ENCODE measurements at places on chromosomes 7 and 10. TPM values are rescaled to one million over a fixed set of nuclear protein-coding genes. Genes with fewer than 3 reads are reported as not detected.
A peak's percentile ranks its signal among the peaks of the same experiment; 100 is the strongest.

DPCD gene
- 23.6 TPM for total RNA-seq

CLRN3 gene
- total RNA-seq: not detected

MOGAT3 gene
- total RNA-seq: not detected

GLRX3 gene
- 38.2 TPM for total RNA-seq

H2BK1 gene
- total RNA-seq: not detected

CHCHD1 gene
- 8.2 TPM for total RNA-seq

SLC26A5 gene
- 0.20 TPM for total RNA-seq

PON3 gene
- total RNA-seq: 3.1 TPM

LIPF gene
- not detected for total RNA-seq

CARD11 gene
- 3.3 TPM for total RNA-seq

EPO gene
- not detected for total RNA-seq

CUTC gene
- total RNA-seq: 34.1 TPM

HOXA4 gene
- total RNA-seq: 4.4 TPM

DNA sequence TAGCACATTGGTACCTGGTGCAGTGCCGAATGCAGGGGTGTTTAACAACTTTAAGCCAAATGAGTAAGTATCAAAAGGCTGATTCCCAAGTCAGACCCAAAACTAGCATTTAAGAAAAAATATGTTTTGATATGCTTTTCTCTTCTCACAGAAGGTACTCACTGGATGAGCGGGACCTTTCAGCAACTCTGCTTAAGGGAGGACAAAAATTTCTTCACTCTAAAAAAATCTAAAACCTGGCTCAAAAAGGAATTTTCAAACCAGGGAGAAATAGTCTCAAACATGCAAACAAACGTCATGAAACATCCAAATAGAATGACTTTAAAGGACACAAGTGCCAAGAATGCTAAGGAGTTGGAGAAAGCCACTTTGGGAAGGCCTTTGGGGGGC, 962.1 kb downstream of the KCNMA1 start:
- DNase-seq: no peak

GRCh38 chr7:43204081-43204480, 91.6 kb downstream of the HECW1 start:
- no peak for DNase-seq

DNA sequence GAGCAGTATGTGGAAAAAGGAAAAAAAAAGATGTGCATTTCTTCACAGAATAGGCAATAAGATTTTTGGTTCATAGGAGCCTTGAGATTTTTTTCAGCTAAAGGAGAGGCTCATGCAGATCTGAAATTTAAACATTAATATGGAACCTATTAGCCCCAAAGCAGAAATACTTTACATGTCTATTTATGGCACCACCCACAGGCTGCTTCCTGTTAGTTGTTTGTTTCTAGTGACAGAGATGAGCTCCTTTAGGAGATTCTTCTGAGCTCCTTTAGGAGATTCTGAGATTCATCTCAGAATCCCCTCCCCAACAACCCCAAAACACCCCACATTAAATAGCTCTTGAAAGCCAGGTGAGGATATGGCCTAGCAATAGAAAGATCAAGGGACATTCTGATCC, 27.9 kb upstream of the HPS1 start:
- DNase-seq: no peak

DNA sequence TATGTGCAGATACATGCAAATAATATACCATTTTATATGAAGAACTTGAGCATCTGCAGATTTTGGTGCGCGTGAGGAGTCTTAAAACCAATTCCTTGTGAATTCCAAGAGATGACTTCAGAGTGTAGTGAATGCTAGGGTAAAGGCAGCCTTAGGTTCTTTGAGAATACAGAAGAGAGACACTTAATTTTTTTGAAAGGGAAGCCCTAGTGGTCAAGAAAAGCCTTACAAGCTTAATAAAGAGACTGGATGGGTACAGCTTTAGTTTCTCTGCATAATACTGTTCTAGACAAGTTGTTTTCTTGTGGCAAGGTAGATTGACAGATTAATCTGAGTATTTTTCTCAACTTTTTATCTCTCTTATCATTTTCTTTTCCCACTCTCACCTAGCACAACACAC, 636.5 kb downstream of the DNAJB9 start:
- DNase-seq: no peak

DNA sequence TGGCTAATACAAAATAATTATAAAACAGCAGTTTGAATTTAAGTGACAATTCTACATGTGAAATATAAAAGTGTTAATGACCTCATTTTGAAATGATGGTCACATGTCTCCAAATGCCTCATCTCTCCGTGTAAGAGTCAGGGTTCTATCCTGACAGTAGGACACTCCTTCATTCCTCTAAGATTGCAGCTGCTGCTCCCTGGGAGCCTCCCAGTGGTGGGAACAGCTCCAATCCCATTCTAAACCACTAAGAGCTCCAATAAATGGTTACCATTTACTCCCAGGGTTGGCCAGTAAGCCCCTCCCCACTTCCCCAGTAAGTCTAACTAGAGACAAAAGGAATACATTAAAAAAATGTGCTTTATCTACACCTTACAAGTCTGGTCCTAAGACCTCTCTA, 344.6 kb upstream of the AOAH start:
- DNase-seq: no peak

GRCh38 chr10:3136336-3136735, 36.2 kb downstream of the PITRM1 start:
- DNase-seq: no peak

DNA sequence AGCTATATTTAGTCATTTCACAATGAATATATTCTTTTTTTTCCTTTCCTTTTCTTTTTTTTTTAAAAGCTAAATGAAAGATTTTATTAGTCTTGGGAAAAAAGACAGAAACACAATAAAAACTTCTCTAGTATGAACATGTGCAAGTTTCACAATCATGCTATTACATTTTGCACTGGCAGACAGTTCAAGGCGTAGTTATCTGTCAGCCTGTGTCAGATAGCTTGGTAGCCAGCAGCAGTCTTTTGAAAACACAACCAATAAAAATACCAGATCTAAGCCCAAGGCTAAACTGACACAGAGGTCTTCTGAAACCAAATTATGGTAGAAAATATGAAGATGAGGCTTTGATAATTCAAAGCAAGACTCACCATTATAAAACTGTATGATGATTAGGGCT, 205.8 kb upstream of the TEX47 start:
- no peak for DNase-seq

- no peak for DNase-seq
Measured at GRCh38 chr7:92645114-92646061, 55.2 kb upstream of the FAM133B start.

GRCh38 chr7:21753071-21753470, 192.6 kb downstream of the CDCA7L start:
- no peak for DNase-seq

GRCh38 chr7:114785496-114785895, 136.4 kb upstream of the MDFIC start:
- no peak for DNase-seq

GRCh38 chr10:125035136-125035535, 93.2 kb downstream of the ZRANB1 start:
- DNase-seq: no peak

GRCh38 chr7:6251653-6252052, 20.8 kb downstream of the CYTH3 start:
- DNase-seq: no peak

DNA sequence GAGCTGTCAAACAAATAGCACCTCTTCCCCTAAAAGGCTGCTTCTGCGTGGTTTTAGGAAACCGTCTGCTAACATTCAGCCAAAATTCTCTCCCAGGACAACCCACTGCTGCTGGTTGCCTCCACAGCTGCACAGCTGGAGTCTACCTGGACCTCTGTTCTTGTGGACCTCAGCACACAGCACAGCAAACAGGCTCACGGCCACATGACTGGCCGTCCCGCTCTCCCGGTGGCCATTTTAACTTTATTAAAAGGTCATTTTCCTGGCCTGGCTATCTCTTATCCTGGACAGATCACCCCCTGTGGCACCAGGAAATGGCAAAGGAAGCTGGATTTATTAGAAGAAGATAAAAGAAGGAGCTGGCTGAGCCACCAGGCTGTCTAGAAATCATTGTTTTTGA, 27.6 kb downstream of the SORBS1 start:
- DNase-seq: no peak

- no peak for DNase-seq
Measured at GRCh38 chr10:91694170-91694794, 61.4 kb upstream of the PPP1R3C start.

DNA sequence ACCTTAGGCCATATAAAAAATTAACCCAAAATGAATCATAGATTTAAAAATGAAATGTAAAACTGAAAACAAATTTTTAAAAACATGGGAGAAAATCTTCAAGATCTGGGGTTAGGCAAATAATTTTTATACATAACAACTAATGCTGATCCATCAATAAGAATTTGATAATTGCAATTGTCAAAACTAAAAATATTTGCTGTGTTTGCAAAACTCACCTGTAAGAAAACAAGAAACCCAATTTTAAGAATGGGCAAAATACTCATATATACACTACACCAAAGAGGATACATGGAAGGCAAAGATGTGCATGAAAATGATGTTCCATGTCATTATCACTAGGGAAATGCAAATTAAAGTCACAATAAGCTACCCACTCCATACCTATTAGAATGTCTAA, 194.8 kb upstream of the NRP1 start:
- DNase-seq: no peak

DNA sequence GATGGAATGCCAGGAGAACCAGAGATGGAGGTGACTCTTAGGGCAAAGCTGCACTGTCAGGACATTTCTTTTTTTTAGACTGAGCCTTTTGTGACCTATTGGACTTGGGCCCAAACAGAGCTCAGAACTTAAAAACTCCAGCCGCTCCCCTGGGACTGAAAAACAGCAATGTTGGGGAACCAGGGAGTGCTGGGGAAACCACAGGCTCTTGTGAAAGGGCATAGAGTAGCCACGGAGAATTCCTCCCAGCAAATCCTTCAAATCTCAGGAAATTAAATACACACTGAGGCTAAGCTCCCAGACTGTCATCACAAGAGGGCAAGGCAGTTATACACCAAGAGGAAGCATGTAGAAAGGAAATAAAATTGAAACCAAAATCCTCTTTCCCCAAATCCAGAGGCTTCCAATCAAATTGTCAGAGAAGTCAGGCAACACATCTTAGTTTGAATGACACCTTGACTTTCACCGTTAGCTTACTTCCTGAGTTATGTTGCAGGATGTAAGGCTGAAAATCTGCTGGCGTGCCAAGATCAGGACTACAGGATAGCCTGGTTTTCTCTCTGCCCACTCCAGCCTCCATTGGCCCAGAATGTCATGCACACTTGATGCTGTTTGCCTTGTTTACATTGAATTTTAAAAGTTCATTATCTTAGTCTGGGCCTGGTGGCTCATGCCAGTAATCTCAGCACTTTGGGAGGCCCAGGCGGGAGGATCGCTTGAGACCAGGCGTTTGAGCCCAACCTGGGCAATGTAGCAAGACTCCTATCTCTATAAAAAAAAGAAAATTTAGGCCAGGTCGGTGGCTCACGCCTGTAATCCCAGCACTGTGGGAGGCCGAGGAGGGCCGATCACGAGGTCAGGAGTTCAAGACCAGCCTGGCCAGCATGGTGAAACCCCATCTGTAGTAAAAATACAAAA, 2.6 kb upstream of the RFC2 start:
- DNase-seq: peak; percentile 61

DNA sequence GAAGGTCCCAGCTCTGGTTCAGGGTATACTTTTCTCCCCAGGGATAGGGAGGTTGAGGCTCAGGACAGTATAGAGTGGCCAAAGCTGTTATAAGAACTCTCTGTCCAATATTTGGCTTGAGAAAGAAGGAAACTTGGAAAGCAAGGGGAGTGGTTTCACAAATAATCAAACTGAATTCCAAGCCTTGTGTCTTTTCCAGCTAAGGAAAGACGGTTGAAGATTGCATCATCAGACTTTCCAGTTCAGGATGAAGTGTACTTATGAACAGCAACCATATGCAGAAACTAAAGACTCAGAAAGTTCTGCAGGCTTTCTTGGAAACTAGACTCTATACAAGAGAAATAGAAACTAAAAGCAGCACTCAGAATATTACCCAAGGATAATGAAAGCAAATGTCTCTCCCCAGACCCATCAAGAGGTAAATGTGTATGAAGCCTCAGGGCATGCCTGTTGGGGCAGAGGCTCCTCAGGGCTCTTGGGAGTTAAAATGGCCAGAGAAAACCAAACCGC, 46.4 kb downstream of the RAMP3 start:
- no peak for DNase-seq

GRCh38 chr7:81583090-81583489, 186.8 kb downstream of the HGF start:
- DNase-seq: no peak

GRCh38 chr10:86773498-86773897, 17.1 kb downstream of the BMPR1A start:
- no peak for DNase-seq

- DNase-seq: peak; percentile 44
Measured at GRCh38 chr10:49606981-49607535, 3.1 kb upstream of the SLC18A3 start.

GRCh38 chr10:100338434-100339036, 8.5 kb upstream of the SCD start:
- peak; percentile 84 for DNase-seq

GRCh38 chr7:17706275-17706674, 234.0 kb downstream of the SNX13 start:
- DNase-seq: no peak

DNA sequence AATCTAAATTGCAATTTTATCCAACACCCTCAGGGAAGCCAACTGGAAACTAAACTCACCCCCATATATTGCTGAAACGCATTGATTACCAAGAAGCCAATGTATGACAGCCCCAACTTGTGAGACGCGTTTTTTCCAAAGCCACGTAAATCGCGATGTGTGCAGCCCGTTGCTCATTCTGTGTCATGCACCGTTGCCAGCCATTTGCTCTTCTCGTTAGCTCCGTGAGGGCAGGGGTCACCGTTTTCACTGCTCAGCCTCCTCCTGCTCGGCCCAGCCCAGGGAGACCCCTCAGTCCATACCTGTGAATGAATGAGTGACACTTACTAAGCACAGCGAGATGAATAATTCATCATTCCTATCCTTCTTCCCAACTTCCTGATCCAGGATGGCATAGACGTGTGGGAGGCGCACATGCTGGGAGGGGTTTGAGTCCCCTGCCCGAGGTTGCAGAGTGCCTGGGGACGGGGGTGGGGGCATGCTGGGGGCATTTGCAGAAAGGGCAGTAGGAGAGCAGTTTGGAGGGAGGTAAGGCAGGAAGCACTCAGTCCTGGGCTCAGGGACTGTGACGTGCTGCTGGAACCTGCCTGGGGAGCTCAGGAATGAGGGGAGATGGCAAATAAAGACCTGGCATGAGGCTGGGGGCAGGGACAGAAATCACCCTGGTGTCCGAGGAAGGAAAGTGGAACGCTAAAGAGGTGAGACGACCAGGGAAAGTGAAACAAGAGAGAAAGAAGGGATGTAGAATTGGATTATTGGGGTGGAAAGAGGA, 104.2 kb upstream of the SDK1 start:
- DNase-seq: no peak

GRCh38 chr10:114767101-114767985, 54.2 kb upstream of the FHIP2A start:
- no peak for DNase-seq

DNA sequence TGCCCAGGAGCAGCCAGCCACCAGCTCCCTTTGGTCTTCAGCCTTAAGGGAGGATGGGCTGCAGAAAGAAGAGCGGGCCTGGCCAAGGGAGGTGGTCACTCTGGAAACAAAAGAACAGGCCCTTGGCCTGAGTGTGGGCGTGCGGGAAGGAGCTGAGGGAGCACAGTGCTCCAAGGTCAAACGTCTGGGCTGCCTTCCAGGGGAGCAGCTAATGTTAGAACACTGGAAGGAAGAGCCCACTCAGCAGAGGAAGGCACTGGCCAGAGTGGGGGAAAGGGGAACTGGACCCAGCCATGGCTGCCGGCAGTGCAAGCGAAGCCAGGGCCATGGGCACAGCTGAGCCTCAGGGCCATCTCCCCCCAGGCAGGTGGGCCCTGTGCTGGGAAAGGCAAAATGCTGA, 42.7 kb downstream of the FAM53B start:
- peak; percentile 87 for DNase-seq

- DNase-seq: peak; percentile 5
Measured at GRCh38 chr10:72503241-72503640, 122.6 kb downstream of the MICU1 start.
